ENCODE measurements at places on chromosomes 3 and 15.

- no peak for DNase-seq
Observed at GRCh38 chr15:78000091-78000926, 77.2 kb downstream of the TBC1D2B start.

GRCh38 chr15:90938261-90938660, 3.2 kb downstream of the UNC45A start:
- DNase-seq, result no peak

DNA sequence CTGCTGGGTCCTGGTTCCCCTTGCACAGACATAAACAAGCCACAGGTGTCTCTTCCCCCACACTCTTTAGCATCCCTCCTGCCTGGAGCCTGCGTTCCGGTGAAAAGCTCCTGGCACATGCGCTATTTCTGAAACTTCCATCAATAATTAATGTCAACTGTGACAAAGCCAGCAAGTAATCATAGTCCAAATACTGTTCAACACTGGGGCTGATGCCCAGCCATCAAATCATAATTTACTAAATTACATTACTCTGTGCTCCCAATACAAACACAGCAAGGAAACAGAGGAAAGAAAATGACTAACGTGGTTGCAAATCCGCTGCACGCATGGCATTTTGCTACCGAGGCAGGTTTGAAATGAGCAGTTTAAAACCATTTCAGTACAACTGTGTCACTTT, 294.7 kb downstream of the ERC2 start:
- no peak for DNase-seq

GRCh38 chr3:89925976-89926375, 818.6 kb downstream of the EPHA3 start:
- DNase-seq, result no peak

DNA sequence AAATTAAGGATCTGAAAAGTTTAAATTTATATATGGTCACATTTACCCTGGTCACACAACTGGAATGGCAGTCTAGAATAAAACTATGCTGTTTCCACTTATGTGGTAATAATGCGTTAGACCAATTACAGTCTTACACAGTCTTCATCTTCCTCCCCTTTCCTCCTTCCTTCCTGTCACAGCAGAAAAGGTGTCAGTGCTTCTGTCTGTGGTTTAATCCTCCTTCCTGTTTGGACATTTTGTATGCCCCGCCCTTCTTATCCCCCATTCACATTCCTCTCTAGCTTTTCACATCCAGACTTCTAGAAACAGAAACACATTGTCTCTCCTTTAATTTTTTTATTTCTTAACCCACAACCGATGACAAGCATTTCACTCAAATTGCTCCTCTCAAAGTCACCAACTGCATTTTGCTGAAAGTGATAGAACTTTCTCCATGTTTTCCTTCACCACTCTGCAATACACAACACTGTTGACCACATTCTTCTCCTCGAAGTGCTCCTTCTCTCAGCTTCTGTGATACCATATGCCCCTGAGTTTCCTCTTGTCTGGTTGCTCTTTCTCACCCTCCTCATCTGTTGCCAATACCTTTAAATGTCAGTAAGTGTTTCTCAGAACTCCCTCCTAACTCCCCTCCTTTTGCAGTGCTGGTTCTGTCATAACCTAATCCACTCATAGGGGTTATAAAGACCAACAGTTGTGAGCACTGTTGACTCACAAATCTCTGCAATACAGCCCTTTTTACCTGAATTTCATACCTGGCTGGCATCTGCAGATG, 271.6 kb downstream of the UBE2E2 start:
- no peak for DNase-seq

DNA sequence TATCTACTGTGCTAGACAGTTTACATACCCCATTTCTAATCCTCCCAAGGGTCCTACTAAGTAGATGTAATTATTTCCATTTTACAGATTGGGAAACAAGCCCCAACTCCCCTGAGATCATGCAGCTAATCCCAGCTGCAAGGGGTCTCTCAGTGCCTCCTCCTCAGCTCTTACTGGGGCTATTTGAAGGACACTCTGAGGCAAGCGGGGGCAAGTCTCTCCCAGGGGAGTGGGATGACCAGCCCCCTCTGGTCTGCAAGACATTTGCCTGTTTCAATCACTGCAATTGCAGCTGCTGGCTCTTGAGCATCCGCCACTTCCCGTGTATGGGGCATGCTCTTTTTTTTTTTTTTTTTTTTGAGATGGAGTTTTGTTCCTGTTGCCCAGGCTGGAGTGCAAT, 11.4 kb downstream of the LAMP3 start:
- no peak for DNase-seq

GRCh38 chr3:138032567-138032966, 22.6 kb downstream of the CLDN18 start:
- DNase-seq, result no peak

GRCh38 chr3:184808021-184808420, 3.9 kb upstream of the VPS8 start:
- DNase-seq, result no peak

DNA sequence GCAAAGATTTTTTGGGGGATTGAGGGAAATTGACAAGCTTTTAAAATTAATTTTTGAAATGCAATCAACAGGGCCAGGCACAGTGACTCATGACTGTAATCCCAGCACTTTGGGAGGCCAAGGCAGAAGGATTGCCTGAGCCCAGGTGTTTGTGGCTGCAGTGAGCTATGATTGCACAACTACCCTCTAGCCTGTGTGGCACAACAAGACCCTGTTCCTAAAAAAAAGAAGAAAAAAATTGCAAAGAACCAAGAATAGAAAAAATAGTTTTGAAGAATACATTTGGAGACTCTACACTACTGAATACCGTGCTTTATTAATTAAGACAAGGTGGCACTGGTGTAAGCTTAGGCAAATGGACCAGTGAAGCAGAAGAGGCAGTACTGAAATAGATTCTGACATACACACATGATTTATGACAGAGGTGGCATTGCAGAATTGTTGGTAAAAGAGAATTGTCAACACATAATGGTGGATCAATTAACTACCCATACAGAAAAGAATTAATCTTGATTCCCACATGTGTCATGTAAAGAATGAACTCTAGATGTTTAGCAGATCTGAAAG, 443.3 kb upstream of the ATP11B start:
- DNase-seq, result no peak

GRCh38 chr15:68187559-68187958, 17.6 kb downstream of the CALML4 start:
- no peak for DNase-seq

DNA sequence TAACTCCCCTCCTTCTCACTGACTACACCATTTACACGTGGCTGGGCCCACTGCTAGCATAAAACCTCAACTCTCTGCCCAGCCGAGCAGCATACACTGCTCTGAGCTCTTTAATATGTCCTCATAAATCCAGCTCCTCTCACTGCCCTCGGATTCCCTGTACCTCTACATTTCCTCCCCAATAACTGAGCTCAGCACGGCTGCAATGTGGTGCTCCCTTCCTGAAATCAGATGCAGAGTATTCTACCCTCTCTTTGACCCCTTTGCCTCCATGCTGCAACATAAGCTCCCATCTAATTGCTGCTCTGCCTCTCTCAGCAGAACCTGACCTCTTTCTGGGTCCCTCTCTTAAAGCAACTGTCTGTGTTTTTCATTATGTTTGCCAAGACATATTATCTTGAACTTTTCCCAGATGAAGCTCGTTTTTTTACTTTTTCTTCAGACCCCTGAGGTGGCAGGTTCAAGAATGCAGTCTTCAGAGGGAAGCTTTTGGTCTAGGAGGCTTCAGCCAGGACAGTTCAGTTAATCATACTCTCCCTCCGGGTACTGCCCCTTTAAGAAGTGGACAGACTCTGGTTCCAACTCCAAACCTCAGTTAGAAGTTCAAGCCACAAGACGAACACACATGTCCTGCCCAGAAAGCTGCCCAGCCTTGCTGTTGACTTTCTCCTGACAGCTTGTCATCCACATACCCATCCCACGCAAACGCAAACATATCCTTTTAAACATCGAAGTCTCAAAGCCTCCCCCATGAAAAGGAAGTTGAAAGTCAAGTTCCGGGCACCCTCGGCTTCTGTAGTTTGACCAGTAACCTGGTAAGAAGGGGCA, 81.1 kb upstream of the NEO1 start:
- DNase-seq, result no peak

GRCh38 chr15:26083457-26083856, 220.3 kb upstream of the ATP10A start:
- DNase-seq, result no peak

DNA sequence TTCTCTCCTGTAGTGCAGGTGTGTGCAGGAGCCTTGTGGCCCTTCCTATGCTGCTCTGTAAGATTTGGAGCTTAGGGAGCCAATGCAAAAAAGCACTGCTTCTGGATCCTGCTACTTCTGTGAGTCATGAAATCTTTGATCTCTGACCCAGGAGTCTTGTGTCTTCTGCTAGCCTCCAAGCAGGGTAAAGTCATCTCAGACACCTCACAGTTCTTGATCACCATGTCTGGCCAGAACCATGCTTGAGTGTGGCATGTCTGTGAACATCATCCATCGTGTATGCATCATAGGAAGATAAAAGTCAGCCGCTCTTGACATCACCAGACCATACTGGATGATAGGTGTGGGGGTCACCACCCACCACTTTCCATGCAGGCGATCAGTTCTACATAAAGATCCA, 247.8 kb downstream of the RPLP1 start:
- DNase-seq, result no peak

DNA sequence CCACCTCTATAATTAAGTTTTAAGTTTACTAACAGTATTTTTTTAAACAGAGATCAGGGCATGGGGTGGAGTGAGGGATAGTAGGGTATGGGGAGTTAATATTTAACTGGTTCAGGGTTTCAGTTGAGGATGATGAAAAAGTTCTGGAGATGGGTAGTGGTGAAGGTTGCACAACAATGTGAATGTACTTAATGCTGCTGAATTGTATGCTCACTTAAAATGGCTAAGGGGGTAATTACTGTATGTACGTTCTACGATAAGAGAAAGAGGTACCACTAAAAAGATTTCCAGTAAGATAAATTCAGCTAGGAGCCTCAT, 101.4 kb downstream of the TNIK start:
- DNase-seq, result no peak

DNA sequence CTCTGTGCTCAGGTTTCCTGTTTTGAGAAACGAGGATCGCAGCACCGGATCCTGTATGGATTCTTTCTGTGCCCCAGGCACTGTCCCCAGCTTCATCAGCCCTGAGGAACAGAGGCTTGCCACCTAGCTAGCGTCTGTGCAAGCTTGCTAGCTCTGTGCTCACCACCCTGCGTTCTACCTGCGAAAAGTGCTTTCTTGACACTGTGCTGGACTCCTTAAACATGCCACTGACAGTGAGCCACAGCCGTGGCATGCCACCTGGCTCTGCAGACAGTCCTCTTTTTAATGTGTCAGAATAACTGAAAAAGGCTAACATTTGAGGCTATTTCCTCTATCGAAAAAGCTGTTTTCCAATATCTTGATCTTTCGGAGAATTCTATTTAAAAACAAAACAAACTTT, 1.4 kb downstream of the PGPEP1L start:
- no peak for DNase-seq

- DNase-seq, result no peak
Observed at GRCh38 chr15:41952013-41952563, 20.3 kb downstream of the EHD4 start.

GRCh38 chr15:43529587-43530345, 12.4 kb downstream of the MAP1A start:
- no peak for DNase-seq

GRCh38 chr3:58206406-58207011, 4.3 kb downstream of the DNASE1L3 start:
- DNase-seq, result no peak

GRCh38 chr3:43334976-43335375, 48.6 kb downstream of the SNRK start:
- no peak for DNase-seq

- DNase-seq, result no peak
Observed at GRCh38 chr3:197807969-197808587, 17.0 kb downstream of the LRCH3 start.

GRCh38 chr3:150761831-150762661, 923 bp downstream of the SIAH2 start:
- no peak for DNase-seq

Measured in cortex of kidney (tissue), 1 donor.